RPMI7951 (cell line): ENCODE measurements at places on chromosomes 1 and 21. TPM values are rescaled to one million over a fixed set of nuclear protein-coding genes. Genes with fewer than 3 reads are reported as not detected.
A peak's percentile ranks its signal among the peaks of the same experiment; 100 is the strongest.

The MROH9 gene
- not detected in 2 replicates for total RNA-seq

The CRNN gene
- not detected in 2 replicates for total RNA-seq

The SLC30A10 gene
- total RNA-seq = 0.12 and 0.68 TPM in 2 replicates

The NCAM2 gene
- 0.10 and 0.12 TPM in 2 replicates for total RNA-seq

The KRTAP21-3 gene
- not detected in 2 replicates for total RNA-seq

The CLCA4 gene
- not detected in 2 replicates for total RNA-seq

GRCh38 chr1:65289449-65289848, 19.9 kb upstream of the DNAJC6 start:
- no peak for DNase-seq

DNA sequence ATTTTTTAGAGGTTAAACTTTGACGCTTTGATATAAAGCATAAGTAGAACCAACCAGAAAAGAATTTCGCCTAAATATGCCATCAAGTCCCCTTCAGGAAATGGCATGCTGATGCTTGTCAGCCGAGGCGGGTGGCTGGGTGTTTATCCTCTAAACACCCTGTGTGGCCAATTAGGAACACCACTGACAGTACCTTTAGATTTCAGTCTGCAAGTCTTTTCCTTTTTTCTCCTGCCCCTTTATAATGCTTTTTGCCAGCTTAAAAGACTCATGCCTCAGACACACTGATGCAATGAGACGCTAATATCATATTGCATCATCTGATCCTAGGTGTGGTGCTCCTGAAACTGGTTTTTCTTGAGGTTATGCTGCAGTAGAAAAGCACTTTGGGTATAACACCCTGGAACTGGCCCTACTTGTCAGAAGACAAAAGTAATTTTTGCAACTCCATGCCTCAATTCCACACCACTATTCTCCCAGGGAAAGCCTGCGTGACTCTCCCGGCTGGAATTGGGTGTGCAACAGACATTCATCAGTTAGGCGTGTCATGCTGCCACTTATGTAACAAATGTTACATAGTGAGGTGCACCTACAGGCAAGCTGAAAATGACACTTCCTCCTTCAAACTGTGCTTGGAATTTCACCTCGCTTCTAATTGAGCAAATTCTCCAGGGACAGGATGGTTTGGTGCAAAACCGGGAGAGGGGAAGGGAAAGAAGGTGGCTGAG, 2.0 kb upstream of the RCC2 start:
- DNase-seq = no peak

DNA sequence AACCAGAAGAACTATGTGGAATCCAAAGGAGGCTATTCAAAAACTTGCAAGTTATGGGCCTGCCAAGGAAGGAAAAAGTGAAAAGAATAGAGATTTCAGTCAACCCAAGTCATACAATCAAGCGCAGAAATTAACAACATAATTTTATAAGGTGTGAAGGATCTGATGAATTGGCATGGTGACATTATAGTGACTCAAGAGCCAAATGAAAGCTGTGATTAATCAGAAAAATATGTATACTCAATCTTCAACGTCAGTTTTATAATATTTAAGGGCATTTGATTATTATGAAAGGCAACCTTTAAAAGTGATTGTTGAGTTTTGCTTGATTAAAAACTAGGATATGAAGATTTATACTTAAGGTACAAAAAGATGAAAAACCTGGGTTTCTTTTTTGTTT, 37.8 kb upstream of the THEM4 start:
- DNase-seq = no peak

- peak; percentile 62 for DNase-seq
Observed at GRCh38 chr1:163013826-163014600, 55.1 kb upstream of the RGS4 start.

- peak; percentile 36 for DNase-seq
Observed at GRCh38 chr1:168654198-168654915, 74.6 kb downstream of the DPT start.

DNA sequence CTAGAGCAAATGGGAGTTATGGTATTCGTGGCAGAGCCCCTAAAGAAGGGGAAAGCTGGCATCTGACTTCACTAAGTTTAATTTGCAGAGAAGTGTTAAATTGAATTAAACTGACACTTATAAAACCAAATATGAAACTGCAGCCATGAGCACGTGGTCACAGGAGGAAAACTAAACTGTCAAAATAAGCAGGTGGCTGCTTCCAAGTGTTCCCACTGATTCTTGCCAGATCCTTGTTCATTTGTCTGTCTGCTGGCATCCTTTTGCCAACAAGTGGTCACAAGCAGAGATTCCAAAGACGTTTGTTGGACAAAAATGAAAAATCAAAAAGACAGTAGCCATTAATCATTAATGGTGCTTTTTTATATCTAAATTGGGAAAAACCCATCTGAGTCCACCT, 6.5 kb upstream of the CELA2B start:
- DNase-seq = no peak

- no peak for DNase-seq
Observed at GRCh38 chr1:54480525-54480848, 67.5 kb upstream of the ACOT11 start.

GRCh38 chr1:10494754-10495474, 20.2 kb downstream of the PEX14 start:
- peak; percentile 65 for DNase-seq

DNA sequence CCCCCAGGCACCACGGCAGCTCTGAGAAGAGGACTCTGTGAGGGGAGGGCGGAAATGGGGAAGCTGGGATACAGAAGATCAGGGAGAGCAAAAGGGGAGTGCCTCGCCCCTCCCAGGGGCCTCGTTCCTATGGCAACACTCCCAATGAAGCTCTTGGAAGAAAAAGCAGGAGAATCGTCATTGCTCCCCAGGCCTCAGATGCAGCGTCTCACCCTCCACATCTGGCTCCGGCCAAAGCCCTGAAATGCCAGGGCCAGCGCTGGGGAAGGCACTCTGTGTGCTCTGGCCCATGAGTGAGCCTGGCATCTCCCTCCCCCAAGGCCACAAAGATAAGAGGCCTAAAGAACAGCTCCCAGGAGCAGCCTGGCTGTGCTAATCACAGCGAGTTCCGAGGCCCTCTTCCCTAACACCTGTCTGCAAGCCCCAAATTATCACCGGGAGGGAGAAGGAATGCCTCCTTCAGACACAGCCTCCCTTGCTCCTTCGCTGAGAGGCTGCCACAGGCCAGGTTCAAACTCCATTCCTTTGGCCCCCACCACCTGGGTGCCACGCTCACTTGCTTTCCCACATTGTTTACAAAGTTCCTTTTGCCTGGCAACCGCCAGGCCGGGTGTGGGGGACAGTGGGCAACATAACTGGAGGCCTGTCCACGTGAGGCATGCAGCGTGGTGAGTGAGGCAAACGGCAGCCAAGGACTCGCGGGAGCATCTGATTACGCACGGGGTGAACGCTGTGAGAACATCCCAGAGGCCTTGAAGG, 27.8 kb downstream of the ECE1 start:
- peak; percentile 97 for DNase-seq

GRCh38 chr1:30965924-30966599, 57.5 kb upstream of the SDC3 start:
- no peak for DNase-seq
